ENCODE measurements at places on chromosomes 6 and 20.

DNA sequence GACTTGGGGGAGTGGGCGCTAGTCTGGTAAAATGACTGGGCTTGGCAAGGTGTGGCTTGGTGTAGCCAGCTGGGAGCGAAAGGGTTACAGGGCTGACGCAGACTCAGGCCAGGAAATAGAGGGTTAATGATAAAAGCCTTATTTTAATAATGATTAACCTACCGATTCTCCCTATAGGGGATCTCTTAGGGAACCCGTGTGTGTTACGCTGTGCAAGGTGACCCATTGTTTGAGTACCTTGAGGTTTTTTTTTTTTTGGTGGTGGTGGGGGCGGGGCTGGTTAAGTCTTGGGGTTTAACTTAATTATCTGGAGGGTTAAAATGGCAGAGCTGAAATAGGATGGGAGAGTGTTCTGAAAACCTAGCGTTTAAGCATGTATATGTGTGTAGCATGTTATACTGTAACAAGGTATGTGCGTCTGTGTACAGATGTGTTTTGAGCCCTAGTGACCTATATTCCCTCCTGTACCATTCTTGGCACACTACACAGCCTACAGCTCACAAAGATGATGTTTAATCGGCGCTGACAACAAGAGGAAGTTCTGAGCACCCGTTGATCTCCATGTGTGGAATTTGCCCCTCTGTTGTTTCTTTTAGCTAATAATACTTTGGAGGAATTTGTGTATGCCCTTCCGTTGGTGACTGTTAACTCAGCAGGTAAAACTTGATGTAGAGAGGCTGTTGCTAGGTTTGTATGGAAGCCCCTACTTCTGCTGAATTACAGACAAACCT lies 1.3 kb downstream of the CARMIL1 start:
- no peak for DNase-seq

DNA sequence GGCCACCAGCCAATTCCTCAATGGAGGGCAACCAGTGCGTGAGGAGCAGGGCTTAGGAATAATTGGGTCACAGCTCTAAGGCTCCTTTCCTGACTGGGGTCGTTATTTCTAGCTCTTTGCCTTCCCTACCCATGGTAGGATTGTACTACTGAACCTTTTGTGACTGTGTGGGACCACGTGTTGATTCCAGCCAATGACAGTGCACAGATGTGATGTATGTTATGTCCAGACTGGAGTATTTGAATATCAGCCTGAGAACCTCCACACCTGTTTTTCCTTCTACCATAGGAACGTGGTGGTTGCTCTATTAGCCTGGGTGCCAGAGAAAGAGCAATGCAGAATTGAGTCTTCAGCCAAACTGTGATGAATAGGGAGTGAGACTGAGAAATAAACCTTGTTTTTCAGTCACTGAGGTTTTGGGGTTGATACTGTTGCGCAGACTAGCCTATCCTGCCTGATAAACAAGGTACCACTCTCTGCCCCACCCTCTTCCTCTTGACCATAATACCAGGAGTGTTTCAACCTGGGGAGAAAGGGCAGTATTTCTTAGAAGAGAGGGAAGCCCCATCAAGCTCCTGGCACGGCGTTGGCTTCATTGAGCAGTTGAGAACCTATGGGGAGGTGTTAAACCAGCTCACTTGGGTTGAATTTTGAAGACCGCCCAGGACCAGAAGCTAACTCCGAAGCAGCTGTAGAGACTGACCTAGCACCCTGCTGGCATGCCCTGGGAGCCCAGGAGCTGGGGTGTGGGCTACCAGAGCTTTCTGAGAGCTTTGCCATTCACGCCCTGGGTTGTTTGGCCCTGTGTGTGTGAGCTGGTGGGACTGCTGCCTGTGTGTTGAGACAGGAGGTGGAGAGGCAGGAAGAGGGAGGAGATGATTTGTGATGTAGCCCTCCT lies 105.5 kb upstream of the BACH2 start:
- peak; percentile 37 for DNase-seq

GRCh38 chr20:33005132-33005566 lies 916 bp upstream of the SUN5 start:
- peak; percentile 47 for DNase-seq

DNA sequence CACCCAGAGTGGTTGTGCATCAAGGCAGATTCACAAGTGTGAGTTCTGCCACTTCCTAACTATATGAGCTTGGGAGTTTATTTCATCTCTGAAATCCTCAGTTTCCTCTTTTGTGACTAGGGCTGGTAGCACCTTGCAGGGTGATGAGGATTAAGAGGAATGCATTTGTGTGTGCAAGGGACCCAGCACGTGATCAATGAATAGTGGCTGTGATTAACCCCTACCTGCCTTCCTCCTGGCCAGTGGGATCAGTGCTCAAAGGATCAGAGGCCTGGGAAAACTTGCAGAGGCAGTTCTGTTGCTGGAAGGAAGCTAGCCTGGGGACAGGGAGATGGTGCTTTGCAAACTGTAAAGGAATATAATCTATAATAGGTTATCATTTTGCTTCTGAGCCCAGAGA lies 7.3 kb downstream of the SDC4 start:
- DNase-seq, result no peak

DNA sequence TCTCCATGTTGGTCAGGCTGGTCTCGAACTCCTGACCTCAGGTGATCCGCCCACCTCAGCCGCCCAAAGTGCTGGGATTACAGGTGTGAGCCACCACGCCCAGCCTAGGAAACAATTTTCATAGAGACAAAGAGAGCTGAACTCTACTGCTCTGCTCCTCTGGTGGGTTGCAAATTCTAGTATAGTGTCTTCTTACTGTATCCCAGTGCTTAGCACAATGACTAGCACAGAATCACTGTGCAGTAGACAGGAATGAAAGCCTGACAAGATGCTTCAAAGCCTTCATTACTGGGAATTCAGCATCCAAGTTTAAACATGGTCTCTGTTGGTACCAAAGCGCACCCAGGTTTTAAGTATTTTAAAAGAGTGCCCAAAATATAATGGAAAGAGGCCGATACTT lies 96.5 kb upstream of the SALL4 start:
- no peak for DNase-seq

DNA sequence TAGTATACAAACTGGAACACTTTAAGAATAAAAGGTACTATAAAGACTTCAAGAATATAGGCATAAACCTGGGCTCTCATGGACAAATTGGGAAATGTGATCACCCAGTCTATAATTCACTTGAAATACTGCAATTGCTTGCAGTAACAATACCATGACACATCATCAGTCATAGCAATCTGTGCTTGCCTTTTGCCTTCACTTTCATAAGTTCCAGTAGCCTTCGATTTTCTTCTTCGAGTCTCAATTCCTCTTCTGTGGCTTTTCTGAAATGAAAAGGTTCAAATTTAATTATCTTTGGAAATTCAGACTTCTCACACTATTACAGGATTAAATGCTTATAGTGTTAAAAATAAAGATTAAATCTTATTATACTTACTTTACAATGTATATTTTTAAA lies 96.3 kb upstream of the ZBTB24 start:
- no peak for DNase-seq

- no peak for DNase-seq
Observed at GRCh38 chr20:40980828-40981310, 47.8 kb upstream of the TOP1 start.

DNA sequence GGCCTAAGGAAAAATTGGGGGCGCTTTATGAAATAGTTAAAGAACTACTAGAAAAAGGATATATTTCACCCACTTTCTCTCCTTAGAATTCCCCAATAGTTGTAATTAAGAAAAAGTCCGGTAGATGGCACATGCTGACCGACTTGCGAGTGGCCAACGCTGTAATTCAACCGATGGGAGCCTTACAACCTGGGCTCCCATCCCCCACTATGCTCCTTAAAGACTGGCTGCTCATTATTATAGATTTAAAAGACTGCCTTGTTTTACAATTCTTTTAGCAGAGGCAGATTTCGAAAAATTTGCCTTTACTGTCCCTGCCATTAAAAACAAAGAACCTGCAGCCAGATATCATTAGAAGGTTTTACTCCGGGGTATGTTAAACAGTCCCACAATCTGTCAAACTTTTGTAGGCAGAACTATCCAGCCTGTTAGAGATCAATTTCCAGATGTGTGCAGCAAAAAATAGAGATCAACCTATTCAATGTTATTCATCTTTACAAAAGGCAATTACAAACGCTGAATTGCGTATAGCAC lies 58.5 kb upstream of the PRSS16 start:
- peak; percentile 66 for DNase-seq

DNA sequence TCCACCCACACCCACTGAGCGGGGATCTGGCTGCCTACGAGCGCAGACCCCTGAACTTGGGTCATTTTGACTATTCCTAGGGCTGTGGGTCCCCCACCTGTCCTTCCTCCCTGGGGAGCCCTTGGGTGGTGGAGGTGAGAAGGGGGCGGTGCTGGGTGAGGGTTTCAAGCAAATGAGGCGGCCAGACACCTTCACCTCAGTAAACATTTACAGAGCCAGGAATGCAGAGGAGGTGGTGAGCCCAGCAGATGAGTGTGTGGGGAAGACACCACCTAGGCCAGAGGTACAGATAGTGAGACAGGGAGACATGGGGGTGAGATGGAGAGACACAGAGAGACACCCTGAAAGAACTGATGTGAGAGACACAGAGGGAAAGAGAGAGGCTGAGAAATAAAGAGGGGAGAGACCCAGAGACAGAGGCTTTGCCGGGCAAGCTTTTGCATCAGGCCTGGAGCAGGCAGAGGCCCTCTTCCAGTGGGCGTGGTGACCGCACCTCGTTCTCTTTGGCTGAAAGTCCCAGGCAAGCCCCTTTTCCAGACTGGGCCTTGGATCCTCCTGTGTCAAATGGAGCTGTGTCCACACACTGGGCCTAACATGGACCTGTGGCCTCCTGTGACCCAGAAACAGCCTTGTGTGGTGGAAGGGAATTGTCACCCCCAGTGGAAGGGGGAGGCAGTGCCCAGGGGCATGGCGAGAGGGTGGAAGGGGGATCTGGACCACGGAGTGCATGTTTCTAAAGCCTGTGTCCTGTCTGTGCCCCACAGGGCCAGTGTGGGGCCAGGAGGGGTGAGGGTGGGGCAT lies 29.7 kb downstream of the CEBPB start:
- no peak for DNase-seq

- no peak for DNase-seq
Observed at GRCh38 chr6:7190791-7191190, 83.0 kb downstream of the RREB1 start.

DNA sequence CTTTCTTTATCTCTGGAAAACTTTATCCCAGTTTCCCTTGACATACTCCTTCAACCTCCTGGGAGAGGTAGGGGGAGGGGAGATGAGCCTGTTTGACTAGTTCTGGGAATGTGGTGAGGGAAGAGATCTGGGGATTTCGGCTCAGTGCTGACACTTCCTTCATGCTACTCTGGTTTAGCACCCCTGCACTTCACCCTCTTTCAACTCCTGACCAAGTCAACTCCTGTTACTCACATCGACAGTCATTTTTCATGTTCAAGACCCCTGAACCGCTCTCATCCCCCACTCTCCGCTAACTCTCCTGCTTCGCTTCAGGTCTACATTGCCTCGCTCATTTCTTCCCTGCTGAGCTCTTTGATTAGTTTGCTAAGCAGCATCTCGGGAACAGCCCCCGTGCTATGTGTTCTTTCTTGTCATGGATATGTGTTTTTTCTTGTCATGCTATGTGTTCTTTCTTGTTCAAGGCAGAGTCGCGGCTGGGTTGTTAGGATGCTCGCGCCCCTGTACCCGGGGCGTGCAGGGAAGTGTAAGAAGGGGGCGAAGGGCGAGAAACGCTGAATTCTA lies 16.6 kb upstream of the TRIM27 start:
- DNase-seq, result peak; percentile 23

GRCh38 chr6:31886541-31886991 lies 7.8 kb upstream of the SLC44A4 start:
- DNase-seq, result no peak

- DNase-seq, result no peak
Observed at GRCh38 chr6:15993716-15994228, 135.1 kb upstream of the MYLIP start.

DNA sequence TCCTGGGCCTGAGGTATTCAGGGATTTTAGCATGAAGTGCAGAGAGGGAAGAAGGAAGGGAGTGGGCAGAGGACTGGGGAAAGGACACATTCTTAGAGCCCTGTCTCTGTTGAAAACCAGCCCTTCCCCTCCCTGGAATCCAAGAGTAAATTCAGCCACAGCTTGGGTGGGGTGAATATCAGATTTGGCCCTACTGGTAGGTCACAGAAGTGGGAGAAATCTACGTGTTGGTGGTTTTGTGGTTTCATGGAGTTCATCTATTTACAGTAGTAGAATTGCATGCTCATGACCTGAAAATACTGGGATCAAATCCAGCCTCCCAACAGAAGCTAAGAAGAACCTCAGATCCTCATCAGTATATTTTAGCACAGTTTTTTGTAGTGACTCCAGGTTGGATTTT lies 404.4 kb downstream of the BMP2 start:
- DNase-seq, result no peak

DNA sequence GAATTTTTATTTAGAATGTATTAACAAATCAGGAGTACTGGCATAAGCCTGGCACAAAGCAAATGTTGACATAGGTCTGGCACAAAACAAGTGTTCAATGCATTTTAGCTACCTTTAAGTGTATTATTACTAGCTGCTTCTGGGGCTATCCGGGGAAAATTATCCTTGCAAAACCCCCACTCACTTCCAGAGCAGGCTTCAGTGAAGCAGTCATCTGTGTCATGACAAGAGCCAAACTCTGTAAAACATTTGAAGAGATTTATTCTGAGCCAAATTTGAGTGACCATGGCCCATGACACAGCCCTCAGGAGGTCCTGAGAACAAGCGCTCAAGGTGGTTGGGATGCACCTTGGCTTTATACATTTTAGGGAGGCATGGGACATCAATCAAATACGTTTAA lies 6.4 kb upstream of the TRIM38 start:
- no peak for DNase-seq

- DNase-seq, result no peak
Observed at GRCh38 chr6:170295510-170296422, 4.9 kb upstream of the DLL1 start.

DNA sequence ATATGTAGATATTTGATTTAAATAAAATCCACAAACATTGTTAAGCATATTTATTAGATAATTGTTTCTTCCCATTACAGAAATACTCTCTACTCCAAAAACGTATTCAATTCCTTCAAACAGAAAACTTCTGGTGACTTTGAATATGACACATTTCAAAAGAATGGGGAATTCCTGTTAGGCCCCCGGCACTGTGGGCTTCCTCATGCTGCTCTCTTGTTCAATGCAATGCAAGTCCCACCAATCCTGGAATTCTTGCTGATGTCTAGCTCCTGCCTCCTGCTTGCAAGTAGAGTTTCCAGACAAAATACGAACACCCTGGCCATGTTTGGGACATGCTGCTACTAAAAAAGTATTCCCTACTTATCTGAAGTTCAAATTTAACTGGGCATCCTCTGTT lies 544.1 kb downstream of the QKI start:
- DNase-seq, result no peak

DNA sequence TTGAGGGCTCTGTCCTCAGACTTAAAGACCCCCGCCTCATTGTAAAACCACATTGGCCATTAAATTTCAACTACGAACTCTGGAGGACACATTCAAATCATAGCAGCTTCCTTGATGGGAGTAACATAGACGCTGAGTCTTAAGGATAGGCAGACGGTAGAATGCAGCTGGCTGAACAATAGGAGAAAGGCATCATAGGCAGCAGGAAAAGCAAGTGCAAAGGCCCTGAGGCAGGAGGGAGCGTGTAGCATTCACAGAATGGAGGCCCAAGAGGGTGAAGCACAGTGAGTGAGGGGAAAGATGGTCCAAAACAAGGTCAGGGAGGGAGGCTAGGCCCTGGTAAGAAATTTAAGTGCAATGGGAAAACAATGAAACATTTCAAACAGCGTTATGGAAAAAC lies 8.6 kb upstream of the PFDN4 start:
- no peak for DNase-seq

All from CD4-positive, alpha-beta T cell treated with Interleukin-6 at 100 ng/mL for 8 hours (primary cell).